ENCODE measurements at places on chromosomes 2 and 18. TPM values are rescaled to one million over a fixed set of nuclear protein-coding genes. Genes with fewer than 3 reads are reported as not detected.

OSR1 gene
- polyA plus RNA-seq = not detected

CYP1B1 gene
- polyA plus RNA-seq = not detected

PCARE gene
- polyA plus RNA-seq = not detected

STEAP3 gene
- polyA plus RNA-seq = not detected

IL1F10 gene
- polyA plus RNA-seq = not detected

FSHR gene
- polyA plus RNA-seq = not detected

LOXHD1 gene
- not detected for polyA plus RNA-seq

- H3K4me3 ChIP-seq = no peak overlapping the region
- H3K27me3 ChIP-seq = no peaks in the 10 kb centered on the region
- no peaks in the 10 kb centered on the region for H3K36me3 ChIP-seq
- no peak for DNase-seq
- no peaks in the 10 kb centered on the region for H3K4me1 ChIP-seq
Observed at GRCh38 chr18:69648486-69648885, 247.8 kb downstream of the DOK6 start.

DNA sequence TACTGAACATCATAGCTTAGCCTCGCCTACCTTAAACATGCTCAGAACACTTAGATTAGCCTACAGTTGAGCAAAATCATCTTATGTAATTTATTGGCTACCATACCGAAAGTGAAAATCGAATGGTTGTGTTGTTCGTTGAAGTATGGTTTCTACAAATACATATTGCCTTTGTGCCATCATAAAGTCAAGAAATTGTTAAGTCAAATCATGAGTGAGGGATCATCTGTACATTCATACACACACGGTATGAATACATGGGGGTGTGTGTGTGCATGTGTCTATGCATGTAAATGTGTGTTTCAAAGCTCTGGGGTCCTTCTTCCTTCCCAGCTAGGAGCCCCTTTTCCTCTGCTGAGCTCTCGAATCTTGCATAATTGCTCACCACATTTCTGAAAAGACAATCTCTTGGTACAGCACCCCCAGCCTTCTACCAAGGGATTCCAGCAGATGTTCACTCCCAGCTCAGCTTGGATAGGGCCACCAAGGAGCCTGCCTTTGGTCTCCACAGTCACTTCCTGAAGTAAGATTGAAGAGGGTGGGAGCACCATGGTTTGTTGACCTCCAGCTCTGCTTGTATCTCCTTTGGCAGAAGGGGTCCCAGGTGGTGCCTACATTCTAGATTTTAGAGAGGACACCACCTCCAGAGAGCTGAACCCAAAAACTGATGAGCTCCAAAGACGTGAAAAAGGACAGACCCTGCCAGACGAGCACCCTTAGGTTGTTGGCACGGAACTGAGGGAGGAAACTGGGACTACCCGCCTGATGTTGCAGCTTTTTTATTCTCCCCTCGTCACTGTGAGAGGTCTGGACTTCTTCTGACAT lies 33.2 kb upstream of the CYP1B1 start:
- no peak for DNase-seq
- no peak overlapping the region for H3K27ac ChIP-seq
- H3K4me3 ChIP-seq = no peak overlapping the region
- H3K4me1 ChIP-seq = no peaks in the 10 kb centered on the region
- H3K27me3 ChIP-seq = peaks cover 6% of the 10 kb centered on the region
- no peaks in the 10 kb centered on the region for H3K36me3 ChIP-seq

DNA sequence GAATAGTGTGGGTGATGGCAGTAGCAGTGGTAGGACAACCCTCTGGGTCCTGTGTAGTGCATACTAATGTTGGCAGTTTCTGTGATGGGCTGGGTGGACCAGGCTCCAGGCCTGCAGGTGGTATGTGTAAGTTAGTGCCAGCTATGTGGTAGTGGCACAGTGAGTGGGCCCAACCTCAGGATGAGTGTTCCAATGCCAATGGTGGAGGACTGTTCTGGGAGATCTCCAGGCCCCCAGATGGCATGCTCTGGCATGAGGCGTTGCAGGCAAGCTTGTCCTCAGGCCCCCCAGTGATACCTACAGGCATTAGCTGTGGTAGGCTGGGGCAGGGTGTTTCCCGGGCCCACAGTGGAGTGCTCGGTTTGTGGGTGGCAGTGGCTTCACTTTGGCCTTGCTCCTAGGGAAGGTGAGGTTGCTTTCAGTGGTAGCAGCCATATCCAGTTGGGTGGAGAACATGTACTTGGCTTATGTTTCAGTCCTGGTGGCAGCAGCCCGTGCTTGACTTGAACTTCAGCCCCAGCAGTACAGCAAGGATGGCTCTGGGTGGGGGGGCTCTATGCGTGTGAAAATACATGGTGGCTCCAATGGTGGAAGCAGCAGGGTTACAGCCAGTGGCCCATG lies 32.4 kb downstream of the TEX51 start:
- no peak for DNase-seq
- H3K4me1 ChIP-seq = no peaks in the 10 kb centered on the region
- no peaks in the 10 kb centered on the region for H3K36me3 ChIP-seq

DNA sequence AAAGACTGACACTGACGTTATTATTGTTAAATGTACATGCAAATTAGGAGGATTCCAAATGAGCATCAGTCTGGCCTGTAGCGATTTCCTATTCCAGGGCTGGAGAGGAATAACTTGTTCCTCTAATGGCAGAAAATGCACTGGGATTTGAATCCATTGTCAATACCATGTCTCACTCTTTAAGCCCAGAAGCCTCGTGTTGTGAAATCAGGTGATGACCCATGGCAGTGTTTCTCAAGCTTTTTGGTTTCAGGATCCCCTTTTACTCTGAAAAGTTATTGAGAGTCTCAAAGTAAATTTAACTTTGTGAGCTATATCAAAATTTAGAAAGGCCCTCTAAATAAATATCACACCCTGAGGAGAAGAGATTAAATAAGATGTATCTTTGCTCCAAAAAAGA lies 279.2 kb downstream of the GALR1 start:
- no peak for DNase-seq
- no peak overlapping the region for H3K4me3 ChIP-seq
- H3K27ac ChIP-seq = no peak overlapping the region

- peaks cover 34% of the 10 kb centered on the region for H3K4me1 ChIP-seq
- peaks cover 8% of the 10 kb centered on the region for H3K36me3 ChIP-seq
- H3K4me3 ChIP-seq = no peak overlapping the region
- H3K27me3 ChIP-seq = no peaks in the 10 kb centered on the region
- no peak for DNase-seq
Observed at GRCh38 chr2:241122376-241123002, 20.4 kb upstream of the MTERF4 start.

GRCh38 chr2:73908689-73909652 lies 16.2 kb downstream of the ACTG2 start:
- H3K4me3 ChIP-seq = no peak overlapping the region
- H3K36me3 ChIP-seq = no peaks in the 10 kb centered on the region
- no peaks in the 10 kb centered on the region for H3K4me1 ChIP-seq
- H3K27ac ChIP-seq = no peak overlapping the region

- no peak for DNase-seq
- H3K27me3 ChIP-seq = no peaks in the 10 kb centered on the region
- H3K4me3 ChIP-seq = no peak overlapping the region
- no peaks in the 10 kb centered on the region for H3K36me3 ChIP-seq
Observed at GRCh38 chr2:234595829-234596228, 98.9 kb upstream of the ARL4C start.

DNA sequence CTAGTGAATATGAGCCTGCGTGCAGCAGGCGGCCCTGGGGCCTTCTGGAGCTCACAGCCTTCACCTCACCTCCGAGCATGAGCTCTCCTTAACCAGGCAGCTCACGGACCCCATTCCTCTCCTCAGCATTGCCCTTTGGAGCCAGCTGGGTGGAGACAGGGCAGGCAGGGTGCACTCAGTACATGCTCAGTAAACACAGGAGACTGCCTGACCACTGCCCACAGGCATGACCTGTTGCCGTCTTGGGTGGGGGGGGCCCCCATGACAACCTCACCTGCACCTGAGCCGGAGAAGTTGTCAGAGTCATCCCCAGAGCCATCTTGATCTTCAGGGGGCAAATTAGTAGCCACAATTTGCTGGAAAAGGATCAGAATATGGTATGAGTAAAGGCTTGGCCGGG lies 19.9 kb downstream of the SDC1 start:
- no peaks in the 10 kb centered on the region for H3K27me3 ChIP-seq
- no peaks in the 10 kb centered on the region for H3K4me1 ChIP-seq
- H3K4me3 ChIP-seq = no peak overlapping the region
- no peak overlapping the region for H3K27ac ChIP-seq

DNA sequence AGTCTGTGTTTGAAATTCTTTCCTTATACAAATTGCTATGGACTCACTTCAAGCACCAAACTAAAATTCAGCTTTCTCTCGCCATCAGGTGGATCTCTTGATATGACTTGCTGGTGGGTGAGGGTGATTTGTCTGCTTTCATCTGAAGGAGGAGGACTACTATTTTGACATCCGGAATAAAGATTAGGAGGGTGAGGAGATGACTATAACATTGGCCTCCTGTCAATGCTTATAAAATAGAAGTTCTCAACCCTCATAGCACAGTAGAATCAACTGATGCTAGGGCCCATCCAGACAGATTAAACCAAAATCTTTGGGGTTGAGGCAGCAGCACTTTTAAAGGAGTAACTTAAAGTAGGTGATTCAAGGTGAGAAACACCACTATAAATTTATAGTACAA lies 120.4 kb upstream of the DNAJC10 start:
- no peak for DNase-seq
- H3K4me3 ChIP-seq = no peak overlapping the region
- H3K4me1 ChIP-seq = no peaks in the 10 kb centered on the region
- no peak overlapping the region for H3K27ac ChIP-seq
- no peaks in the 10 kb centered on the region for H3K36me3 ChIP-seq

DNA sequence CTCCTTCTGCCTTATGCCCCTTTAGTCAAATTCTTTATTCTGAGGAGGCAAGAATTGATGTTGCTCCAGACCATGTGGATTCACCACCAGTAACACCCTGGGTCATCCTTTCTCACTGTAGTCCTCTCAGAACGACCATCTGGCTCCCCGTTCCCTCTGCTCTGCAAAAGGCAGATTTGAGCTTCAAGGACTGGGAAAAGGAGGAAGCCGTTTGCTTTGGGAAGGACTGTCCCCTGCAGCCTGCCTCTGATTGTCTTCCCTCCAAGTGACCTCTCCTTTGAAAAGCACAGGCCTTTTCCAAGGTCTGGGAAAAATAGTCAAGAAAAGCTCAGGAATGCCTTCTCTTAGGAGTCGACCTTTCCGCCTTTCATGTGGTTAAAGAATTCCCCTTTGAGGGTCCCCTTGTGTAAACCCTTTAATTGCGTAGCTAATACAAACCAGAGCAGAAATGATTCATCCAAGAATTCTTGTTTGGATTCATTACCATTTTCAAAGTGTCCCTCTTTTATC lies 130.1 kb upstream of the COPS8 start:
- no peak overlapping the region for H3K27ac ChIP-seq
- no peak for DNase-seq
- H3K36me3 ChIP-seq = no peaks in the 10 kb centered on the region
- no peaks in the 10 kb centered on the region for H3K4me1 ChIP-seq
- no peak overlapping the region for H3K4me3 ChIP-seq
- H3K27me3 ChIP-seq = no peaks in the 10 kb centered on the region

DNA sequence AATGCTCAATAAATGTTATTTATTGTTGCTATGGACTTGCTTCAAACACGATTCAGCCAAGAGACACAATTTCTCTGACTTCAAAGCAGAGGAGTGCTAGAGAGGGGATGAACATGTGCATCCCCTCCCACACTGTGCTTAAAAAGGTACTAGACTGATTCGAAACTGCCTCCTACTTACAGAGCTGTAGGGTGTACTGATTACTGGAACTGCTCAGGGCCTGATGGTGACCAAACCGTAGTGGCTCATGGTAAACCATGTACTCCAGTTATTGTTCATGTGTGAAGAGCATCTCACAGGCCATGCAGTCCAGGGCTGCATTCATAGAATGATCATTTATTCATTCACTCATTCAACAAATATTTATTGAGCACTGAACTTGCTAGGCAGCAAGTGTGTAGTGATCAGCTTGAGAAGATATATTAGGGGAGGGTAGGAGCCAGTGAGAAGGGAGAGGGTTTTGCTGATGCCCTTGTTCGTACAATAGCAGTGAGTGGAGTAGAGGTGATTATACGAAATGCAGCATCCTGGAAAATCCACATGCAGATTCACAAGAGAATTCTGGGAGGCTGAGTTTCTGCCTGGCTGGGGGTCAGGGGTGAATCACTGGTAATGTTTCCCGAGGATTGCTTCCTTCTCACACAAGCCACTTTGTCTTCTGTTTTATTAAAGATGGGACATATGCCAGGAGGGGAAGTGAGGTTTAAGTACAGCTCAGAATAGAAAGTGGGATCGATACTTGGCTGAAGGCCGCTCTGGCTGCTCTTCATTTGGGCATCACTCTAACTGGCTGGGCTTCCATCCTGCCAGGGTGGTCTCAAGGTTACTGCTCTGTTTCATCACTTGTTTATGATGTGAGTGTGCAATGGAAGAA lies 245.4 kb downstream of the RAD51AP2 start:
- H3K36me3 ChIP-seq = no peaks in the 10 kb centered on the region
- no peak overlapping the region for H3K4me3 ChIP-seq
- H3K27me3 ChIP-seq = no peaks in the 10 kb centered on the region
- no peak overlapping the region for H3K27ac ChIP-seq
- no peaks in the 10 kb centered on the region for H3K4me1 ChIP-seq

GRCh38 chr2:172242961-172243360 lies 140.3 kb upstream of the DLX2 start:
- no peaks in the 10 kb centered on the region for H3K36me3 ChIP-seq
- no peak overlapping the region for H3K27ac ChIP-seq
- H3K4me3 ChIP-seq = no peak overlapping the region
- DNase-seq = no peak
- no peaks in the 10 kb centered on the region for H3K27me3 ChIP-seq
- H3K4me1 ChIP-seq = no peaks in the 10 kb centered on the region

DNA sequence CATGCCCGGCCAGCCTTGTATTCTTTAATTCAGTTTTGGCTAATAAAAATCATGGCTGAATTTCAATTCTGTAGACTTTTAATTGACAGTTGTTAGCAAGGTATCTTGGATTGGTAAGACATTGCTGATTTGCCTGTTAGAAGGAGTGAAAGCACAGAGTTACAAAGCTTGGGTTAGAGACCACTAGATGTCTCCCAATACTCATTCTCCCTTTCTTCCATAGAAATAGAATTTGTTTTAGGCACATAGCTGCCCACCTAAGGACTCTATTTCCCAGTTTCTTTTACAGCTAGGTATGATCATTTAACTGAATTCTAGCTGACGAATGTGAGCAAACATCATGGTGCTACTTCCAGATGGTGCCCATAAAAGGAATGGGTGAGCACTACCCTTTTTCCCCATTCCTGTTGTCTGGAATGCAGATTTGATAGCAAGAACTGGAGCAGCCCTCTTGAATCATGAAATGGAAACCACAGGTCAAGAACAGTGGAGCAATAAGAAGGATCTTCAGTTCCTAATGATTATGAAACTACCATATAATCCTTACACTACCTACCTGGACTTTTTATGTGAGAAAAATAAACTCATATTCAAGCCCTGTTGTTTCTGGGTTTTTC lies 17.5 kb downstream of the PECR start:
- peaks cover 11% of the 10 kb centered on the region for H3K4me1 ChIP-seq
- no peak for DNase-seq
- H3K4me3 ChIP-seq = no peak overlapping the region
- peaks cover 20% of the 10 kb centered on the region for H3K36me3 ChIP-seq
- no peak overlapping the region for H3K27ac ChIP-seq
